Type B pancreatic cell (in vitro differentiated cells): ENCODE measurements at places on chromosomes 13 and 19.

DNA sequence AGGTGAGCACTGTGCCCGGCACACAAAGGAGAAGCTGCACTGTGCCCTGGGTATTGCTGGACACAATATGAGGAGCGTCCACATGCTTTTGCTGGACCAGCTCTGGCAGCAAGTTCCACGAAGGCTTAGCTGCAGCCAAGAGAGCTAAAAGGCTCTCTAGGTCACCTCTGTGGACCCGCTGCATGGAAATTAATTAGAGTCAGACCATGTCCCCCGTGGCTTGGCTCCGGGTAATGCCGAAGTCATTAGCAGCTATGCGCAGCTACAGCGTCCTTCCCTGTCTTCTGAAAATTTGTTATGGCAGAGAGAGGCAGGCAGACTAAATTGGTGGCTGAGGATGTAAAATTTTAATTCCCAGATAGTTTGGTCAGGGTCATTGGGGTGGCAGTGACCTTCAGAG lies 271.5 kb downstream of the SLC7A1 start:
- no peak overlapping the region for H3K27ac ChIP-seq
- no peaks in the 10 kb centered on the region for H3K36me3 ChIP-seq
- H3K4me3 ChIP-seq, result no peak overlapping the region
- H3K27me3 ChIP-seq, result no peaks in the 10 kb centered on the region
- no peak for DNase-seq

- no peak overlapping the region for H3K4me3 ChIP-seq
- H3K27ac ChIP-seq, result no peak overlapping the region
- H3K27me3 ChIP-seq, result no peaks in the 10 kb centered on the region
- H3K4me1 ChIP-seq, result peaks cover 11% of the 10 kb centered on the region
Measured at GRCh38 chr13:114320065-114320464, 5.8 kb downstream of the CHAMP1 start.

GRCh38 chr19:15456871-15457700 lies 7.3 kb downstream of the RASAL3 start:
- no peak for DNase-seq
- H3K4me1 ChIP-seq, result no peaks in the 10 kb centered on the region
- peaks cover 78% of the 10 kb centered on the region for H3K27me3 ChIP-seq
- no peaks in the 10 kb centered on the region for H3K36me3 ChIP-seq
- no peak overlapping the region for H3K27ac ChIP-seq
- H3K4me3 ChIP-seq, result no peak overlapping the region

GRCh38 chr13:30169442-30169841 lies 137.9 kb downstream of the KATNAL1 start:
- H3K27me3 ChIP-seq, result peaks cover 34% of the 10 kb centered on the region
- DNase-seq, result no peak
- no peaks in the 10 kb centered on the region for H3K36me3 ChIP-seq
- peaks cover 24% of the 10 kb centered on the region for H3K4me1 ChIP-seq
- H3K4me3 ChIP-seq, result no peak overlapping the region

- peaks cover 4% of the 10 kb centered on the region for H3K36me3 ChIP-seq
- no peaks in the 10 kb centered on the region for H3K27me3 ChIP-seq
- no peak overlapping the region for H3K4me3 ChIP-seq
- peaks cover 5% of the 10 kb centered on the region for H3K4me1 ChIP-seq
Measured at GRCh38 chr13:97946951-97947588, 6.4 kb upstream of the IPO5 start.

DNA sequence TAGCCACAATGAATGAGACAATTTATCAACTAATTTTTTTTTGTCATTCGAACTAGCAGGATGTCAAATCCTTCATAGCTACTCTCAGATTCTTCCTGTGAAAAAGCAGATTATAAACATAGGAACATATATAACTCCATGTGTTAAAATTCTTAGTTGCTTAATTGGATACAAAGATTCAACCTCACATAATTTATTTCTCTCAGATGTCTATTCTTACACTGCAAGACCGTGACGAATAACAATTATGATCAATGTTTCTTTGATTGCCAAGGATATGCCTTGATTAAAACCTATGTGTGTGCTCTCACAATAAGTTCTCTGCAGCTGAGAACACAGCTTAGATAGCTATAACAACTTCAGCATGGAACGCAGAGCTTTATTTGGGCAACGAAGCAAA lies 872.7 kb downstream of the PCDH9 start:
- no peak overlapping the region for H3K27ac ChIP-seq
- H3K4me1 ChIP-seq, result no peaks in the 10 kb centered on the region
- no peaks in the 10 kb centered on the region for H3K36me3 ChIP-seq
- no peak for DNase-seq
- peaks cover under 1% of the 10 kb centered on the region for H3K27me3 ChIP-seq
- no peak overlapping the region for H3K4me3 ChIP-seq

DNA sequence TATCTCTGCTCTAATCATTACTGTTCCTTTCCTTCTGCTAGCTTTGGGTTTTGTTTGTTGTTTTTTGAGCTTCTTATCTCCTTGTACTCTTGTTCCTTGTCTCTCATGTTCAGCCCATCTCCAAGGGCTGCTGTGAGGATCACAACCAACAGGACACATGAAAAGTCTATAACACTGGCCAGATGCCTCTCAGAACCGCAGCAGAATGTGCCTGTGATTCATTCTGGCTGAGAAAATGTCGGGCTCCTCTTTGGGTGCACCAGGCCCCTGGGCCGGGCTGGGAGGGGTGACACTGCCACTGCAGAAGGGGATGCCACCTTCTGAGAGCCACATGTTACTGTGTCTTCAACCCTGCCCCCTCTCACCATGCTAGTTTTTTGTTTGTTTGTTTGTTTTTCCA lies 48.0 kb downstream of the GGACT start:
- H3K4me3 ChIP-seq, result no peak overlapping the region
- H3K36me3 ChIP-seq, result peaks cover 13% of the 10 kb centered on the region

DNA sequence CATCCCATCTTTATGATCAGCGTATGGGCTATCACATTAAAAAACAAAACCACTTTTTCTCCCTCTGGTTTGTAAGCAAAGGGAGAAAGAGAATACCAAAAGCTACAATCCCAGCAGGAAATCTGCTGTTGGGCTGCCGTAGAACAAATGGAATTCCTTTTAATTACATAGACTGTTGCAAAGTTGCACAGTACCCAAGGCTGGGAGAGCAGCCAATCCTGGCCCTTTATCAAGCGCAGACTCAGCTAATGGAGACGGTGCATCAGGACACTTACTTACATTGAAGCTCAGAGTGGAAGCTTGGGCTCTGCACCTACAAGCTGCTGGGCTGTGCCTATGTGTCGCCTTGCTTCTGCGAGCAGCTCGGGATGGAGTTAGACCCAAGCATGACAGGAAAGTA lies 15.2 kb downstream of the CCNA1 start:
- H3K4me1 ChIP-seq, result no peaks in the 10 kb centered on the region
- no peak overlapping the region for H3K27ac ChIP-seq
- H3K4me3 ChIP-seq, result no peak overlapping the region
- H3K36me3 ChIP-seq, result no peaks in the 10 kb centered on the region
- no peak for DNase-seq

DNA sequence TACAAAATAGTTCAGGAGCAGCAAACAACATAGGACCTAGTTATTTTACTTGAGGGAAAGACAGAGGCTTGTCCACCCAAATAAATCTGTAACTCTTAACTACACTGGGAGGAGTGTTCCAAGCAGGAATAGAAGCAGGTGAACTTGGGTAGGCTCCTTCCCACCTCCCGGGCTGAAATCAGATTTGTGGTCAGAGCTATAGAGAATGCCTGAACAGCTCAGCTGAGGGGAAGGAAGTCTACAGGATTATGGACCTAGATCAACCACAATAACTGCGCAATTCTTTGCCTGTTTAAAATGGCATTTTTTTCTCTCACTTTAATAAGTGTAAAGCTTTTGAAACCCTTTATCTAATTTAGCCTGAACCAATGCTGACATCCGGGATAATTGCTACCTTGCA lies 73.5 kb upstream of the IRS2 start:
- H3K27ac ChIP-seq, result no peak overlapping the region
- no peaks in the 10 kb centered on the region for H3K4me1 ChIP-seq
- no peaks in the 10 kb centered on the region for H3K36me3 ChIP-seq
- H3K27me3 ChIP-seq, result peaks cover 12% of the 10 kb centered on the region
- H3K4me3 ChIP-seq, result no peak overlapping the region

DNA sequence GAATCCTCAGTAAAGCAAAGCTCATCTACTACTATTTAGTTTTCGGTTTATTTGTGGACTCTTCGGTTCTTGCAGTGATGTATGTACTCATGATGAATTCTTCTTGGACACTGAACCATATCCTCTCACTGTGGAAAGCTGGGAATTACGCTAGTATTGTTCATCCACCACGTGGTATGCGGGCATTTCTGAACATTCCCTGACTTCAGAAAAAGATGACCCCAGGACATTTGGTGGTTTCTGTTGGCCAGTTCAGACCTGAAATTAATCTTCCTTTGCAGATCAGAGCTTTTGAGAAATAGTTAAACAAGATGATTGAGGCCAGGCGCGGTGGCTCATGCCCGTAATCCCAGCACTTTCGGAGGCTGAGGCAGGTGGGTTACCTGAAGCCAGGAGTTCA lies 25.3 kb upstream of the FBN3 start:
- peaks cover 3% of the 10 kb centered on the region for H3K4me1 ChIP-seq
- no peak overlapping the region for H3K4me3 ChIP-seq
- no peak overlapping the region for H3K27ac ChIP-seq
- no peaks in the 10 kb centered on the region for H3K27me3 ChIP-seq
- no peak for DNase-seq

- H3K4me1 ChIP-seq, result no peaks in the 10 kb centered on the region
- no peaks in the 10 kb centered on the region for H3K27me3 ChIP-seq
- H3K36me3 ChIP-seq, result no peaks in the 10 kb centered on the region
Measured at GRCh38 chr19:51811344-51811743, 16.4 kb downstream of the FPR3 start.

DNA sequence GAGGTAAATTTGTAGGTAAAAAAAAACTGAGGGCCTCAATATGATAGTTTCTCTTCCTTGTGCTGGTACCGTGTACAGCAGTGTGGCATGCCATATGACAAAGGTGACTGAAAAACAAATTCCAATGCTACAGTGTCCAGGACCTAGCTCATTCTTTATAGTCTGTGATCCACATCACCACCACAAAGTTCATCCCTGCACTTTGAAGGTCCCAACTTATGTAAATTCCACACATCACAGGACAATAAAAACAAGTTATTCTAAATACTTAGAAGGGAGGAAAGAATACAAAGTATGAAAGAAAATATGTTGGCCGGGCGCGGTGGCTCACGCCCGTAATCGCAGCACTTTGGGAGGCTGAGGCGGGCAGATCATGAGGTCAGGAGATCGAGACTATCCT lies 314.6 kb upstream of the SGCG start:
- H3K27ac ChIP-seq, result no peak overlapping the region
- H3K36me3 ChIP-seq, result no peaks in the 10 kb centered on the region
- DNase-seq, result no peak
- no peaks in the 10 kb centered on the region for H3K4me1 ChIP-seq
- no peak overlapping the region for H3K4me3 ChIP-seq

- no peak overlapping the region for H3K27ac ChIP-seq
- no peak overlapping the region for H3K4me3 ChIP-seq
- DNase-seq, result no peak
Measured at GRCh38 chr13:29940715-29941114, 90.3 kb upstream of the UBL3 start.

DNA sequence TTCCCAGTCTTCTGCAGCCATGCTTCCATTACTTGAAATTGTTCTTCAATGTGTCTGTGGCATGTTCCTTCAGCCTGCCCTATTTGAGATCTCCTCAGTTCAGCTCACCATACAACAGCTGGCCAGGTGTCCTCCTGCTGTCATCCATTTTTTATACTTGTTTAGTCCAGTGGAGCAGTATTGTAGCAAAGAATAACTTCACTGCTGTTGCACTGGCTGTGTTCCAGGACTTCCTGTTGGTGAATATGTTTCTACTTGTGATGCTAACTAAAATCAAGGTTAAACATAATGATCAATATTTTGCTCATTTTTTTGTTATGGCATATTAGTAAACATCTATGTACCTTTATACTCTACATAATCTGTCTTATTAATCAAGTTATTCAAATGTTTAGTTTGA lies 1394.1 kb downstream of the PCDH9 start:
- DNase-seq, result no peak
- no peaks in the 10 kb centered on the region for H3K4me1 ChIP-seq
- no peaks in the 10 kb centered on the region for H3K27me3 ChIP-seq
- H3K36me3 ChIP-seq, result no peaks in the 10 kb centered on the region
- no peak overlapping the region for H3K27ac ChIP-seq
- H3K4me3 ChIP-seq, result no peak overlapping the region

DNA sequence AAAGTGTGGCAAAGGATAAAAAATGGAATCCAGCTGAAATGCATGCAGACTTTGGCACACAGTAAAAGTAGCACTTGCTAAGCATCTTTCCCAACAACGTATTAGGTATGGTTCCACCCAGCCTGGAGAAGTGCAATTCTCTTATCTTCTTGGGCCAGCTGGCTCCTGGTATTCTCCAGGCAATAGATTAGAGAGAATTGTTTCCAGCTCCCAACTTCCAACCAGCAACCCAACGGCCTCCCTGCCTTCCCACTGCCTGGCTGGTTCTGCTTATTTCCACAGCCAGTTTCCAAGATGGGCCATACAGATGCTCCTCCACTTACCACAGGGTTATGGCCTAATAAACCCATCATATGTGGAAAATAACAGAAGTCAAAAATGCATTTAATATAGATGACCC lies 133.4 kb downstream of the OXGR1 start:
- no peak overlapping the region for H3K4me3 ChIP-seq
- no peaks in the 10 kb centered on the region for H3K27me3 ChIP-seq
- peaks cover 3% of the 10 kb centered on the region for H3K4me1 ChIP-seq
- H3K27ac ChIP-seq, result no peak overlapping the region
- no peak for DNase-seq

DNA sequence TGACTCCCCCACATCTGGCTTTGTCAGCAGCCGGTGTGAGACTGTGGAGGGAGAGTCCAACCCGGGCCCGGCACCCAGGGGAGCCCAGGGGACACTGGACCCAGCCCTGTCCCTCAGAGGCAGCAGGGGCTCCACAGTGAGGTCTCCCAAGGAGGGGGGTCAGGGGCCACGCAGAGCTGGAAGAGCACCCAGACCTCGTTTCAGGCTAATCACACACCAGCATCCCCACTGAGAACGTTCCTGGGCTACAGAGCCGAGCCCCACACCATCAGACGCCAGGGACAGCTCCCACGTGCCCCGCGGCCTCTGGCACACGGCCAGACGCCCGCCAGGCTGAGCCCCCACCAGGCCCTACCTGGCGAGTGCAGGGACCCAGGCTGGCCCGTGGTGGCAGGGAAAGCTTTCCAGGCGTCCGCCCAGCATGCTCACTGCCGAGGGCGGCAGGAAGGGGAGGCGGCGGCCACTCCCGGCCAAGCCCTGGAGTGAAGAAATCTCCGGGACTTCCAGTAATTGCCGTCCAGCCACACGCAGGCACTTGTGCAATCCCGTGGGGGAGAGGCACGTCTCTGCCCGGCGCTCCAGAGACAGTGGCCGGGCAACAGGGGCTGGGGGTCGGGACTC lies 19.2 kb downstream of the SBNO2 start:
- no peak overlapping the region for H3K27ac ChIP-seq
- H3K27me3 ChIP-seq, result no peaks in the 10 kb centered on the region
- no peaks in the 10 kb centered on the region for H3K36me3 ChIP-seq

DNA sequence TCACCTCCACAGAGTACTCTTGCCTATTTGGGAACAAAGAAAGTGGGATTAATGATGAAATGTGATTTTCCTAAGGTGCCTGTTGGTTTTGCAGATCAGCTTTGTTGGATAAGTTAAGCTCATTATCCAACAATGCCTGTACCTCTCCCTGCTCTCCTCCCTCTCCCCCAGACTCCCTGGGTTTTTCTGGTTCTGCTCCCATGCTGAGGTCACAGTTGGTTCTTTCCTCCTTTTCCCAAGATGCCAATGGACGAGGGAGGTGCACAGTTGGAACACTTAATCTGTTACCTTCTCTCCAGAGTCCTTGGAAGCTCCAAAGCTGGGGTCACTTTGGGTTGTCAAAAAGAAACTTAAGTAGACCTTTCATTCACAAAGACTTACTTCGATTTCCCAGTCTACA lies 1.6 kb downstream of the OXGR1 start:
- DNase-seq, result no peak
- peaks cover 10% of the 10 kb centered on the region for H3K4me1 ChIP-seq
- H3K4me3 ChIP-seq, result no peak overlapping the region
- no peaks in the 10 kb centered on the region for H3K36me3 ChIP-seq
- H3K27ac ChIP-seq, result no peak overlapping the region
- peaks cover 44% of the 10 kb centered on the region for H3K27me3 ChIP-seq
